ENCODE measurements at places on chromosomes 2 and 18.
A peak's percentile ranks its signal among the peaks of the same experiment; 100 is the strongest.

- no peak for DNase-seq
Observed at GRCh38 chr18:38369772-38370690, 804.4 kb upstream of the CELF4 start.

DNA sequence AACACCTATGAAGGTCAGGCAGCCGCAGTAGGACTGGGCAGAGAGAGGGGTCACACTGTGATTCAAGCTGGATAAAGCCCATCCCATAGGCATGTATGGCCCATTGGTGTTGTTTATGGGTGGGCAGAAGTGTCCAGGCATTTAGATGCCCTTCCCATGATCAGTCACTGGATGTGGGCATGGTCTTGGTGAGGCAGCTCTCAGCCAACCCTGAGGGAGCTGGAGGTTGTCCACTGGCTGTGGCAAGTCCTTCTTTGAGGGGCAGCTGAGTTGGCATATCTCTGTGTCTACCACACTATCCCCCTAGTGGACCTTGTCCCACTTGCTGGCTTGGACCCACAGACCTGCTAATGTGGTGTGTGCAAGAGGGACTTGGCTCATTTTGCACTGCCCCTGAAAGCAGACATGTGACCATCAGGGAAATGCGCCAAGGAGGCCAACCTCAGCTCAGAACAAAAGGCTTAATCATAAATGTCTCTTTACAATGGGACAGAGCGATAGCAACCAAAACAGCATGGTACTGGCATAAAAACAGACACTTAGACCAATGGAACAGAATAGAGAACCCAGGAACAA lies 82.0 kb downstream of the TMEM17 start:
- no peak for DNase-seq

GRCh38 chr2:231449503-231450054 lies 14.7 kb downstream of the NCL start:
- DNase-seq = no peak

GRCh38 chr2:74658516-74658915 lies 4.5 kb downstream of the SEMA4F start:
- no peak for DNase-seq

- no peak for DNase-seq
Observed at GRCh38 chr2:149587950-149588487, 444 bp upstream of the MMADHC start.

GRCh38 chr18:11293794-11294193 lies 144.4 kb upstream of the PIEZO2 start:
- DNase-seq = no peak

GRCh38 chr2:37976411-37976810 lies 51.3 kb downstream of the RMDN2 start:
- no peak for DNase-seq

- no peak for DNase-seq
Observed at GRCh38 chr18:42242758-42243157, 287.7 kb downstream of the PIK3C3 start.

- DNase-seq = no peak
Observed at GRCh38 chr2:237109421-237109934, 23.8 kb downstream of the COPS8 start.

DNA sequence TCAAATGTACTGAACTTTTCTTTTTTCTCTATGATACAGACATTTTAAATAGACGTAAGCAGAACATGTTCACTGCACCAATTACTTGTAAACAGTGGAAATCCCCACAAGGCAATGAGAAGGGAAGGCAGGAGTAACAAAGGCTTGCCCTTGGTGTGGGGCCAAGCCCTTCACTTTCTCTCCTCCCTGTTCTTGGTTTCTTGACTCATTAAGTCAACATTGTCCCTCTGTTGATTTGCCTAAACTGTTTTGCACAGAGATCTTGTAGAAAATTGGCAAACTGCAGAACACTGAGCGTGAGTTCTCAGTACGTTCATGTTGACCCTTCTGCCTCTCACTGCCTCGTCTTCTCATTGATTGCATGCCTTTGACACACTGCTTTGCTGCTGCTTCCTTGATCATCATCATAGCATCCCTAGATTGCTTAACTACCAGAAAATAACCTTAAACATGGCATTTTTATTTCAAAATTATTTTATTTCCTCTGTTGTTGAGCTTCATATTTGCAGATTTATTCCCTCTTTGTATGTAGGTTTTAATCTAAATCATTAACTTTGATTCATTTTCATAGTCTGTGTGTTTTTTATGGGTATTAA lies 257.7 kb downstream of the PTGR3 start:
- DNase-seq = no peak

DNA sequence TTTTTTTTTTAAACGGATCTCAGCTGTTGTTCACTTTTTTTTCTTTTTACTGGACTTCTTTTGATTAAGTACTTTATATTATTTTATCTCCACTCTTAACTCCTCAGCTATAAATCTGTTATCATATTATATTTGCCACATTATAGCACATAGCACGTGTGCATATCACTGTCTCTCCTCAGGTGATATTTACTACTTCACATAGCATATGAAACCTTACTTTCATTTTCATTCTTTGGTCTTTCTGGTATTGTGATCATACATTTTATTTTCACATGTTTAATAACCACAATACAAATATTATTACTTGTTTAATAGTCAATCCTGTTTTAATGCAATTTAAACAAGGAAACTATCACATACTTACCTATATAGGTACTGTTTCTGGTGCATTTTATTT lies 993.1 kb upstream of the TMEFF2 start:
- no peak for DNase-seq

- DNase-seq = no peak
Observed at GRCh38 chr2:58006952-58007284, 39.7 kb upstream of the VRK2 start.

DNA sequence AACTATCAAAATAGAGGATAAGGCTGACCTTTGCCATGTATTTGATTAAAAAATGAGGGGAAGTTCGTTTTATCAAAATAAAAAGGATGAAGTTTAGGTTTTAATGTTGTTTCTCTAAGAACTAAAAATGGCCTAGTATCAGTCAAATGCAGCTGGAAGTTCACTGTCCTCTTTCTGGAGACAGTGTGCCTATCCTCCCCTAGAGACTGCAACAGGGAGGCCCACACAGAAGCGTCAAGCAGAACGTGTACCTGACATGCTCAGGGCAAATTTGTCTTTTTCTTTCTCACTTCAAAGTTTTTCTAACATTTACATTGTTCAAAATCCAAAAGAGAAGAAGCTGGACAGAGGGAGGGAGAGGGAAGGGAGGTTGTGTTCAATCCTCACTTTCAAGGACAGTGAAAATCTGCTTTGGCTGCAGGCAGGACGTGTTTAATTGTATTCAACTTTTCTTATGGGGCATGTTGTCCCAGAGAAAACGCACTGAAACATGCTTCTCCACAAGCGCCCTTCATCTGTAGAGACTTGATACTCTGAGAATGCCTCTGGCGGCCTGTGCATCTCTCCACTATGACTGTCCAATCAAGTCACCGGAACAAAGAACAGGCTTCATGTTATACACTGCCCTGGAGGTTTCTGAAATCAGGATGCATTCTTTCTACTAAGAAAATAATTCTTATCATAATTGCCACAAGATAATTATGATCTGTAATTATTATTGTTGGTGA lies 65.1 kb downstream of the FAM210A start:
- DNase-seq = no peak

- no peak for DNase-seq
Observed at GRCh38 chr18:12470382-12471075, 62.8 kb downstream of the PRELID3A start.

DNA sequence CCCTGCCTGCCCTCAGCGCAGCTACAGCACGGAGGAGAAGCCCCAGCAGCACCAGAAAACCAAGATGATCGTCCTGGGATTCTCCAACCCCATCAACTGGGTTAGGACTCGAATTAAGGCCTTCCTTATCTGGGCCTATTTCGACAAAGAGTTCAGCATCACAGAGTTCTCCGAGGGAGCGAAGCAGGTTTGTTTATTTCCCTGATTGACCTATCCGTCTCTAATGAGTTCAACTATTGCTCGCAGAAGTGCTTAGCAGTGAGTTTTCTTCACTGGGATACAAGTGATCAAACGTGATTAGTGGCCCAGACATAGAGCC lies 639 bp downstream of the MAIP1 start:
- DNase-seq = no peak

DNA sequence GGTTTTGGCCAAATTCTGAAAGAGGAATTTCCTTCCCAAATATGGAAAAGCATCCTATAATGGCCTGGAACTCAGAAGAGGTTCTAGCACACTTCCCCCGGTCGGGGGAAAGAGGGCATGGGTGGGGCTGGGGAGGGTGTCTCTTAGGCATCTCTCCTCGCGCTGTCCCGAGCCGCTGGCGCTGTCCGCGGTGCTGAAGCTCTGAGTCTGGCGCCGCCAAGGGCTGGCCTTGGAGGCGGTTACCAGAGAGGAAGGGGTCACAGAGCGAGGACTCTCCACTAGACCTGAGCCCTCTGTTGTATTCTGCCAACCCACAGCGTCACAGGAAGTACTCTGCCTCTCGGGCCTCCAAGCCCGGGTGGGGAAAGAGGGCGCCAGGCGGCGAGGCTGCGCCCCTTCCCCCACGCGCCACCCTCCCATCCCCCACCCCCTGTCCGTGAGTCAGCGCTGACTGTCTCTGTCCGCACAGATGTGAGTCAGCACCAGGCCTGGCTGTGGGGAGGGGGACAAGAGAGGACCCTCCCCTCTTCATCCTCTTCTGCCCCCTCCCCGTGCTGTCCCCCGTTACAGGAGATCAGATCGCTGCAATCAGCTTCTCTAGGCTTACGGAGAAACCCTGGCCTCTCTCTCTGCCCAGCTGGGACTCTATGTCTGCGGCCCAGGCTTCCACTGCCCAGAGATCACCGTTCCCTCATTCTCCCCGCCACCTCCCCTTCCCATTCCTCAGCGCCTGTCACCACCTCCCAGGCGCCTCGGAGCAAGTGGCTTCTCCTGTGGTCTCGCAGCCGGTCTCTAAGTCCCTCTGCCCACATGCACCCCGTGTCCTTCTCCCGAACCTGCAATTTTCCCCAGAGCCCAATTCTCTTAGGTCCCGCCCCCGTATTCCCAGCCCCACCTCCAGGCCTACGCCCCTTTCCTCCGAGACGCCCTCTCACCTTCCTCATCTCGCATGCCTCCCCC lies 779 bp downstream of the PTPRN start:
- DNase-seq = peak; percentile 69
